H1 (cell line): ENCODE measurements at places on chromosomes 1 and 21. TPM values are rescaled to one million over a fixed set of nuclear protein-coding genes. Genes with fewer than 3 reads are reported as not detected.

DYNLT5 gene
- 0.93 and 1.2 TPM in 2 replicates for total RNA-seq

TIE1 gene
- total RNA-seq, result 2.2 and 2.7 TPM in 2 replicates

FCAMR gene
- not detected in 2 replicates for total RNA-seq

LRRC42 gene
- total RNA-seq, result 54.1 and 54.6 TPM in 2 replicates

FOXD3 gene
- total RNA-seq, result 33.7 and 35.8 TPM in 2 replicates

COL9A2 gene
- total RNA-seq, result 2.7 and 3.2 TPM in 2 replicates

TMEM200B gene
- 11.0 and 11.3 TPM in 2 replicates for total RNA-seq

DHDDS gene
- 44.6 and 48.0 TPM in 2 replicates for total RNA-seq

KRTAP24-1 gene
- not detected in 2 replicates for total RNA-seq

ELAVL4 gene
- total RNA-seq, result 0.89 and 1.2 TPM in 2 replicates

COL11A1 gene
- 27.9 and 28.3 TPM in 2 replicates for total RNA-seq

TNFRSF4 gene
- not detected in 2 replicates for total RNA-seq

ANXA9 gene
- total RNA-seq, result 1.5 and 1.8 TPM in 2 replicates

BGLAP gene
- 0.78 and 1.2 TPM in 2 replicates for total RNA-seq
